ENCODE measurements at places on chromosomes 4 and X.

- no peak for DNase-seq
These were observed 70.1 kb downstream of the DMP1 start for GRCh38 chr4:87720094-87720691.

GRCh38 chr4:129218360-129218759, 122.4 kb downstream of the C4orf33 start:
- no peak for DNase-seq

DNA sequence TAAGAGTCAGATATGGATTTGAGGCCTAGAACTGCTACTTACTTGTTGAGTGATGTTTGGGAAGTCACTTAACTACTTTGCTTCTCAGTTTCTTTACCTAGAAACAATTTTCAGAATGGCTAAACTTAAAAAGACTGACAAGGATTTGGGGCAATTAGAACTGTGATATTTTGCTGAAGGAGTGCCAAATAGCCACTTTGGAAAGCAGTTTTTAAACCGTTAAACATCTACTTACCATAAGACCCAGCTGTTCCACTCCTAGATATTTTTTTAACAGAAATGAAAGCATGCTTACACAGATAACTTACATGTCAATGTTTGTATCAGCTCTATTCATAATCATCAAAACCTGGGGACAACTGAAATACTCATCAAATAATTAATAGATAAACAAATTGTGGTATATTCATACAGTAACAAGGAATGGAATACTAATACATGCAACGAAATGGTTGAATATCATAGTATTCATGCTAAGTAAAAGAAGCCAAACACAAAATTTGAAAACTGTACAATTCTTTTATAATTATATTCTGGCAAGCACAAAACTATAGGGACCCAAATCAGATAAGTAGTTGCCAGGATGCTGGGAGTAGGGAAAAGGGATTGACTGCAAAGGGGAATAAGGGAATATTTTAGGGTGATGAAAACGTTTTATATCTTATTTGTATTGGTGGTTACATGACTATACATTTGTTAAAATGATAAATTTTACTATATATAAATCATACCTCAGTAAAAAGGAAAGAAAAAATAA, 24.0 kb downstream of the RPA4 start:
- no peak for DNase-seq

DNA sequence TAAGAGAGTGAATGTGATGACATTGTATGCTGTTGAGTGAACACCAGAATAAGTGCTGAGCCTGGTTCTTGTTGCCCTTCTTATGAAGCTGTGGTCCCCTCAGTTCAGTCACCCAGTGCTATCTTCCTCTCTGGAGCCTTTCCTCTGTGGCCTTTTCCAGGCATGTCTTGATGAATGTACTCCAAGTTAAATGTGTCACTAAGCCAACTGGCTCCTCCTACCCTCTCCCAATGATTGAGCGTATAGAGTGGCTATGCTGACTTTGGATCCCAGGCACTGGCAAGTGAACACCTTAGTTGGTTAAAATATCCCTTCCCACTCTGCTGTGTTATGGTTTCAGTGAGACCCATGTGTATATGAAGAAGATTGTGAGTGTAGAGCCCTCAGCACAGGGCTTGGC, 134.1 kb upstream of the MAMLD1 start:
- no peak for DNase-seq

DNA sequence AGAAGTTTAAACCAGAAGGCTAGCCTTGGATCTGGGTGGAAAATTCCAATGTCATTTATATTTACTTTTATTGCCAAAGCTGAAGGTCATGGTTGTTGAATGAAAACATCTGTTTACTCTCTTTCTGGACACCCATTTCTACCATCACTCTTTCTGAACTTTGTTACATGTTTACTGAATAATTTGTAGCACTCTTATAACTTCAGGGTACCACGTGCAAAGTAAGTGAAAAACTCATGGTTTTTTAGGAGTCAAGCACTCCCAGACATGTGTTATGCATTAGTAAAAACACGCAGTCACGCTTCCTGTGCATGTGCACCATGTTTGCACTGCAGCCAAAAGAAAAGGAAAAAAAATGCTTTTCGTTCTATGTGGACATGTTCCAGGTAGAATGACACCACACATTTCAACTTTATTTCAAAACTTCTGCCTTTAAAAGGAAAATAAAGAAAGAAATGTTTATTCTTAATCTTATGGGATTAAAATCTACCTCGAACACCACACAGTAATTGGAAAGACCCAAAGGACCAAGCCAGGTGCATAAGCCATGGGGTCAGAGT, 31.4 kb upstream of the ADH1C start:
- no peak for DNase-seq

GRCh38 chrX:134020910-134021309, 35.5 kb upstream of the GPC3 start:
- no peak for DNase-seq

- DNase-seq = no peak
These were observed 2.3 kb upstream of the EMD start for GRCh38 chrX:154376774-154377173.

GRCh38 chr4:109877400-109877799, 29.5 kb downstream of the LRIT3 start:
- no peak for DNase-seq

- DNase-seq = no peak
These were observed 23.9 kb upstream of the CENPU start for GRCh38 chr4:184757810-184758209.

DNA sequence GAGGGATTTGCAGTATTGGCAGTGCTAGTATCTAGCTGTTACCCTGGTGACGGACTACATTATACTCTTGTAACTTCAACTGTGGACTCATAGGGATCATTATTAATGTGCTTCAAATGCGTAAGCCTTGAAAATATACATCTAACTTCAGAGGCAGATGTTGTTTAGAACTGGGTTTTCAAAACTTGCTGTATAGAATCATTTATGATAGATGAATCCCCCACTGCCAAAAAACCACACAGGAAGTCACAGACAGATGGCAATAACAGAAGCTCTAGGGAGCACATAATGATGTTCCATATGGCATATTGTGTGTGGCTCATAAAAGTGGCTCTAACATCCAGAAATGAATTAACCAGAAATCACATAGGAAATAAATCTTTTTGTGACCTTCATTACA, 62.3 kb upstream of the RELL1 start:
- DNase-seq = no peak

GRCh38 chr4:39975488-39976089, 2.1 kb downstream of the PDS5A start:
- DNase-seq = no peak

DNA sequence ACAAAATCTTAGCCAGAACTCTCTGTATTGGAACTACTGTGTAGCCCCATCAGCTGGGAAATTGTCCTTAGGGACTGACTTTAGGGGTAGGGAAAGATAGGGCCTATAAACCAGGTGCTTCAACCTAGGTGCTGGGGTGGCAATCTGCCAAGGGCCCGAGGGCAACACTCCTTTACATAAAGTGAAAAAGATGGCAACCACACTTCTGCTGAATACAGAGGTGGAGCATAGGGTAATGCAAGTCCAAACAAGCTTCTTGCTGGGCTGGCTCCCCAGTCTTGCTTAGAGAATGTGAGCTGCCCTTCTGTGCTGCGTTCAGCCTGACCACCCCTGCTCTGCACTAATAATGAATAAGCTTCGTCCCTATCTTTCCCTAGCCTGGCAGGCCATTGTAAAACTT, 9.8 kb downstream of the ZBTB33 start:
- no peak for DNase-seq

DNA sequence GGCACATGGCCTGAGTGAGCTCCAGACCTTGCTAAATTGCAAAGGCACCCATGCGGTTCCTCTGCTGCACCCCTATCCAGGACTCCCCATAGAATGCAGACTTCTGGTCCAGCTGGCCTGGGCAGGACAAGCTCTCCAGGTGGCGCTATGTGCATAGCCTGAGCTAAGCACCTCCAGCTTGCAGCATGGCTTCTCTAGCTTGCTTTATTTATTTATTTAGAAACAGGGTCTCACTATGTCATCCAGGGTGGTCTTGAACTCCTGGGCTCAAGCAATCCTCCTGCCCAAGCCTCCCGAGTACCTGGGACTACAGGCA, 5.5 kb upstream of the WFS1 start:
- no peak for DNase-seq

DNA sequence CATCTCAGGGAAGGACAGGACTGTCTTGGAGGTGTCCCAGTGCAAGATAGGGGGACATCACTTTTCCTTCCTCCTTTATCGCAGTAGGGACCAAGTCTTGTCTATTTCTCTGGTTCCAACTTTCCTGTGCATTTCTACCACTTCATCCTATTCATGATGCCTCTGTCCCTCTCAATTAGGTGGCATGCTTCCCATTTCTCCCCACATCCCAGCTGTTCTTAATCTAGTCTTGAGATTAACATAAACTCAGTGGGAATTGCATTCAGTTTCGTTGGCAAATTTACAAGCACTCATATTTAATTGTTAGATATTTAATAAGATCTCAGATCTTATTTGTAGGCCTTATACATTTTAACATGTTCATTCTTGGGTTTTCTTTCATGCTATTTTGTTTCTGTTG, 15.7 kb upstream of the ODAM start:
- DNase-seq = no peak

- DNase-seq = no peak
These were observed 795.7 kb downstream of the ADGRL3 start for GRCh38 chr4:61995717-61996340.

- DNase-seq = no peak
These were observed 10.4 kb downstream of the OGT start for GRCh38 chrX:71543316-71543715.

GRCh38 chrX:15416133-15416993, 32.1 kb upstream of the VEGFD start:
- no peak for DNase-seq

DNA sequence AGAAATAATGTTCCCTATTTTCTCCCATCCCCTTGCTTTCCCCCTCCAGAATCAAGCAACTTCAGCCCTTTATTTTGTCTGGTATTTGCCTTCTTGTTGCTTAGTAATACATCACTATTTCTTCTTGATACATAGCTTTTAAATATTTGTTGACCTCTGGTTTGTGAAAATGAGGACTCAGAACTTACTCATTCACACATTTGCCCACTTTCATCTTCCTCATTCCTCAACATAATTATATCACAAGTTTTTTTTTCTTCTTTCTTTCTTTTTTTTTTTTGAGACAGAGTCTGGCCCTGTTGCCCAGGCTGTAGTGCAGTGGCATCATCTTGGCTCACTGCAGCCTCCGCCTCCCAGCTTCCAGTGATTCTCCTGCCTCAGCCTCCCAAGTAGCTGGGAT, 28.9 kb upstream of the NDUFC1 start:
- DNase-seq = no peak

- no peak for DNase-seq
These were observed 2.4 kb downstream of the GPR50 start for GRCh38 chrX:151178746-151179145.
